ENCODE measurements at places on chromosomes 13 and 19.

DNA sequence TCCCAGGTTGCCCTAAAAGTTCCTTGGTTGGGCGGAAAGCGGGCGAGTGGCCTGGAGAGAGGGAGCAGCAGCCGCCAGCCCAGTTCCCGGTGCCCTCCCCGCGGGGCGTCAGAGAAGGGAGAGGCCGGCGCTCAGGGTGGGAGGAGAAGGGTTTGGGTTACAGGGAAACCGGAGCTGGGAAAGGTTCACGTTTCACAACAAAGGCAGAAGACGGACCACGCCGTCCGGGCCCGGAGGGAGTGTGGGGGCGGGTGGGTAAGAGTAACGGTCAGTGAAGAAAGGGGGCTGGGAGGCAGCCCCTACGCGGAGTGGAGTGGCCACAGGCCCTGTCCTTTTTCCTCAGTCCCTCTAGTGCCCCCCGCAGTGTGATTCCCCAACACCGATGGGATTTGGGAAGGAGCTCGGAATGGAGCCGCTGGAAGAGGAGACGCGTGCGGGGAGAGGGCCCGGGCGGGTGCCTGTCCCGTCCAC is 1.6 kb downstream of the SIX5 start:
- no peak for DNase-seq

GRCh38 chr19:5588441-5588840 is 20.7 kb upstream of the TINCR start:
- DNase-seq, result no peak

- no peak for DNase-seq
These were observed 321.8 kb upstream of the HTR2A start for GRCh38 chr13:47218611-47219010.

DNA sequence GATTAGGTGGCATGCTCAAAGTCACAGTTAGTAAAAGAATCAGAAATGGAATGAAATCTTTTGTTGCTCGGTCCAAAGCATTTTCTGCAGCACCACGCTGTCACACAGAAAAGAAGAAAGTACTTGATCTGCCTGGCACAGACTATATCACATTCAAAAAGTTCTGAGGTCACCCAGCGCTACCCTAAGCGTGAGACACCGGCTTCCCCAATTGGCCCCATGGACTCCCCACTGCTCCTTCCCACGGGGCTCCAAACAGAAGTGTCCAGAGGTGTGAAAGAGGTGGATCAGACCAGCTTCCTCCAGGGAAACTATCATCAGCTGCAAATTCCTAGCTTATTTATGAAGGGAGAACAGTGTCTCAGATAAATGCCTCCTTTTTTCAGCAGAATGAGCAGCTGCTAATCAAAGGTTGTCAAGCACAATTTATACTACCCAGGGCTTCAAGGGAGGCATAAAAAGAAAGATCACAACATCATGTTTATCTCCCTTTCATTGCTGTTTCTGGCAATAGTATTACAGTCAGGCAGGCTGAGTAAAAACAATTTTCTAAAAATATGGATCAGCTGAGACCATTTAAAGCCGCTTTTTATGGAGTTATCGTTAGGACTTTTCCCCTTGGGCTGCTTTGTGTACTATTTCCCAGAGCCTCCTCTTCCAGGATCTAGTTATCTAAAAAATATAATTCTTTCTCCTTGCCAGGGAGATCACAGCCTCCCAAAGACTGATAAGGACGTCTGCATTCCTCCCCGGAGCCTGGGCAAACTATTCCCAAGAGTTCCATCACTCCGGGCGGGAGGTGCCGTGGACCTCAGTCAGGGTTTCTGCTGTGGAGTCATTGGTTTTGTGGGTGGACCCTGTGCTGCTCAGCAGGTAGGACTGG is 208.0 kb downstream of the LHFPL6 start:
- DNase-seq, result no peak

- DNase-seq, result peak; percentile 69
These were observed 9.5 kb upstream of the MBNL2 start for GRCh38 chr13:97212601-97213040.

DNA sequence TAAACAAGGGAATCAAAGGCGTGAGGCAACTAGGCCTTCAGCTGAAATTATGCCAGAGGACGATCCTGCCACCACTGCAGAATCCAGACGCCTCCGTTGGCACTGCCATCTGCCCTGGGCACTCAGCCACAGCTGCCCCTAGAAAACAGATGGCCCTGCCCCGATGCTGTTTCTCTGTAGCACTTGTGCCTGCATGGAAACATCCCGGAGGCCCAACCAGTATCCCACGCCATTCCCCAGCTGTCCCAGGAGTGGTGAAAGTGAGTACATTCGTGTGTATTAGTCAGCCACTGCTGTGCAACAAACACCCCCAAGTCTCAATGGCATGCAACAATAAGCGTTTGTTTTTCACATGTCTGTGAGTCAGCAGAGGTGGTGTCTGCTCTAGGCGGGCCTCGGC is 8.9 kb upstream of the CRTC1 start:
- DNase-seq, result no peak

DNA sequence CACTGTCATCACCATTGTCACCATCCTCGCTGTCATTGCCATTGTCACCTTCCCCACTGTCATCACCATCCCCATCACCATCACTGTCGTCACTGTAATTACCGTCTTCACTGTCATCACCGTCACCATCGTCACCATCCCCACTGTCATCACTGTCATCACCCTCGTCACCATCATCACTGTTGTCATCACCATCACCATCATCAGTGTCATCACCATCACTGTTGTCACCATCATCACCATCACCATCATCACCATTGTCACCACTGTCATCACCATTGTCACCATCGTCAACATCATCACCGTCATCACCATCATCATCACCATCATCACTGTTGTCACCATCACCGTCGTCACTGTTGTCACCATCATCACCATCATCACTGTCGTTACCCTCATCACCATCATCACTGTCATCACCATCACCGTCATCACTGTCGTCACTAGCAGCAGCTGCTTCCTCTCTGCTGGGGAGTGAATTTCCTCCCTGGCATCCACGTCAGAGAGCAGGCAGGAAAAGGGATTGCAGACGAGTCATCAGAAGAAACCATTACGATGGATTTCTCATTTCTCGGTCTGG is 27.3 kb downstream of the TMEM255B start:
- no peak for DNase-seq

DNA sequence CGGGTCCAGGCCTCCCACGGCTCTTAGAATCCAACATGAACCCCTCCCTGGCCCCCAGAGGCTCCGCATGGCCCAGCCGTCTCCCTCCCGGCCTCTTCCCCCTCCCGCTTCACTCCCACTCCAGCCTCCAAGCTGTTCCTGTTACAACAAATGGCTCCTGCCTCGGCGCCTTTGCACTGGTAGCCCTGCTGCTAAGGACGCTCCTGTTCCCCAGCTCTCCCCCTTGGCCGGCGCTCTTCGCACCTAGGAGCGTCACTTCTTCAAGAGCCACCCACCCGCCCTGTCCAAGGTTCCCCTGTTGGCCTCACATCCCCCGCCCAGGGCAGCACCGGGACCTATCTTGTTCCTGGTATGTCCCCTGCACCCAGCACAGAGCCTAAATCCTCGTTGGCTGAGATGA is 9.4 kb downstream of the CCDC124 start:
- no peak for DNase-seq

DNA sequence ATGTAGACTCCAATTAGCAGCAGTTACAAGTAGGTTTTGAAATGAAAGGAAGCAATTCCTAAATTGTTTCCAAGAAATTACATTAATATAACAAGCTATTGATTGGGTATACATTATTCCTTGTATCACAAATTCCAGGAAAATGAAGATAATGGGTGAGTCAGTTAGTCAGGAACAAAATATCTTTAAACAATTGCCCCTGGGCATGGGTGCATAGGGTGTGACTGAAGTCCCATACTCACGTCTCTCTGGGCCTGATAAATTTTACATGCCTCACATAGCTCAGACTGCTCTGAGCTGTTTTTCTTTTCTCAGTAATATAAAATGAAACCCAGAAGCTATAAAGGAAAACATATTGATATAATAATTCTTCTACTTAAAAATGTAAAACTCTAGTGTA is 87.8 kb downstream of the FNDC3A start:
- no peak for DNase-seq

DNA sequence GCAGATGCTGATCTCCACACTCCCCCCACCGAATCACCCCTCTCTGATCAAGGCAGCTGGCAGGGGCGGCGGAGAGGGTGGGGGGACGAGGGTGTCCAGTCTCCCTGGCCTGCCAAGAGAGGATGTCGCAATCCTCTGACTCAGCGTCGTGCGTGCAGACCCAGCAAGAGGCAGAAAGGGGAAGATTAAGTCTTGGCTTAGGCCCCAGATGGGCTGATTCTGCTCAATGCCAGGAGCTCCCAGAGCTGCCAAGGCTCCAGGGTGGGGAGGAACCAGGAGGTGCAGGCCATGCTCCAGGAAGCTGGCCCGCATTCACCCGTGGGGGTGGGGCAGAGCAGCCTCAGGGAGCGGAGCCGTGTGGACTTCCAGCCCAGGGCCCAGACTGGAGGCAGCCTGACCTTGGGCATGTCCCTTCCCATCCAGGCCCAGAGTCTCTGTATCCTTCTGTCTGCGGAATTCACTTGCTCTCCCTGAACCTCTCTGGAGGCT is 6.6 kb upstream of the BCL3 start:
- no peak for DNase-seq

DNA sequence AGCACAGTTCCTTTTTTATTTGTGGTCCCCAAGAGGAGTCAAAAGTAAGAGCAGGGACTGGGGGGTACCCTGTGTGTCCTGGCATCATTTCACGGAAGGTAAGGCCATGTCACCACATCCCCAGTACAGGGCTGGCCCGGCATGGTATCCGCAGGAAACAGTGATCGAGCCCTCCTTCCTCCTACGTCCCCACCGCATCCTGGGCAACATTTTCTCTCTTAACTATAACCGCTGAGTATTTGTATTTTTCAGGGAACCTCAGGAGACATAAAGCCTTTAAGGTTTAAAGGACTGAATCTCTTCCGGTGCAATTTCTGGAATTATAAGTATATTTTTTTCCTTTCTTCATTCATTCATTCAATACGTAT is 13.6 kb upstream of the LATS2 start:
- DNase-seq, result no peak

GRCh38 chr19:29872224-29872731 is 60.5 kb downstream of the CCNE1 start:
- no peak for DNase-seq

DNA sequence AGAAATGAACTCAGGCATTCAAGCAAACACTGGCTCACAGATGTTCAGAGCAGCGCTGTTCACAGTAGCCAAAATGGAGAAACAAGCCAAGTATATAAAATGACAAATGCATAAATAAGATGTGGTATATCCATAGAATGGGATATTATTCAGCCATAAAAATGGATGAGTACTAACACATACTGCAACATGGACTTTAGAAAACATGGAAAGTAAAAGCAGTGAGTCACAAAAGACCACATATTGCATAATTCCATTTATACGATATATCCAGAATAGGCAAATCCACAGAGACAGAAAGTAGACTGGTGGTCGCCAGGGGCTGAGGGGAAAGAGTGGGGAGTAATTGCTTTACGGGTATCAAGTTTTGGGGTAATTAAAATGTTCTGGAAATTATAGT is 6.6 kb downstream of the ZNF837 start:
- no peak for DNase-seq

DNA sequence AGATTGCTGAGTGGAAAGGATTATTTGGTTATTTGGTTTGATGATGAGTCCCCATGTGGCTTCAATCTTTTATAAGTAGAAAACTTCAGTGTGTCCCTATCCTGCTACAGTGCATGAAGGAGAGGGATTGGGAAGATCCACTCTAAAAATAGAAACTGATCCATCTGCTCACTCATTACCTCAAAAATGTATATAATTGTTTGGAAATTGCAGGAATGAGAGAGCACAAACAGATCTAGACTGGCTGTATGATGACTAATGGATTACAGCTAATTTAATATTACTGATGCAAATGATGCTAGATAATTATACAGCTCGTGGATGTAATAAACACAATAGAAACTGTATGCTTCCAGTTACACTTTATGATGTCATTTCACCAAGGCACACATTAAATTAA is 625.3 kb upstream of the PRR20A start:
- DNase-seq, result no peak

DNA sequence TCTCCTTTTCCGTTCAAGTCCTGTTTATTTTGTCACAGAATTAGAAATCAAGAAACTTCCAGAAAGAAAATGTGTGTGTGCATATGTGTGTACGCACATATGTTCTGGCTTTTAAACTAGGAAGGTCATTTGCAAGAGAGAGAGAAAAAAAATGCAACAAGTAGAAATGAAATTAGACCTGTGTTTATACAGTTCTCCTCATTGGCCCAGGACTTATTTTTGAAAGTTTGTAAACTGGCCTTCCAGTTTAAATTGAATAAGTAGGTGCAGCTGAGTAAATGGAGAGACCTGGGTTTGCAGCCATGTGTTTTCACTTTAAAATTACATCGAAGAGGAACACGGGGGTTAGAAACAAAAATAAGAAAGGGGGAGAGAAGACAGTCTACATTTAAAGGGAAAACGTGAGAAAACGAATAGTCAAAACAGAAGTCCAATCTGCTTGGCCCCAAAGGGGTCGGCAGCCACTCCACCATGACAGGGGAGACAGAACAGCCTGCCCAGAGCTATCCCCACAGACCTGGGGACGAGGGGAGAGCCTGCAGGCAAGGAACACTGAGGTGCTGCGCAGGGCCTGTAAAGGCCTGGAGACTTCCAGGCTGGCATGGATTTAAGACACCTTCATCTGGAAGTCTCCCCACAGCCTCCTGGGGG is 216.8 kb upstream of the MAB21L1 start:
- DNase-seq, result no peak

DNA sequence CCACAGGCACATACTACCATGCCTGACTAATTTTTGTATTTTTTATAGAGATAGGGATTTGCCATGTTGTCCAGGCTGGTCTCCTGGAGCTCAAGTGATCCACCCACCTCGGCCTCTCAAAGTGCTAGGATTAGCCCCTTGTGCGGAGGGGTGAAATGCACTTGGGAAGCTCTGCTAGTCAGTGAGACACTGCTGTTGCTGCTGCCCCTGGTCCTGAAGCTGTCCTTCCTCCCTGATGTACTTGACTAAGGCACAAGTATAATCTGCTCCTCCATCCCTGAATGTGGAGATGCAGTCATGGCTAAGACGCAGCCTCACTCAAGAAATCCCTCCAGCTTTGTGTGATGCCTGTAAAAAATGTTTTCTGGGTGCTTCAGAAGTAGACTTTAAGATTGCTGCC is 124.5 kb downstream of the KCTD15 start:
- DNase-seq, result no peak

- DNase-seq, result no peak
These were observed 248.8 kb downstream of the RGCC start for GRCh38 chr13:41706152-41706551.

DNA sequence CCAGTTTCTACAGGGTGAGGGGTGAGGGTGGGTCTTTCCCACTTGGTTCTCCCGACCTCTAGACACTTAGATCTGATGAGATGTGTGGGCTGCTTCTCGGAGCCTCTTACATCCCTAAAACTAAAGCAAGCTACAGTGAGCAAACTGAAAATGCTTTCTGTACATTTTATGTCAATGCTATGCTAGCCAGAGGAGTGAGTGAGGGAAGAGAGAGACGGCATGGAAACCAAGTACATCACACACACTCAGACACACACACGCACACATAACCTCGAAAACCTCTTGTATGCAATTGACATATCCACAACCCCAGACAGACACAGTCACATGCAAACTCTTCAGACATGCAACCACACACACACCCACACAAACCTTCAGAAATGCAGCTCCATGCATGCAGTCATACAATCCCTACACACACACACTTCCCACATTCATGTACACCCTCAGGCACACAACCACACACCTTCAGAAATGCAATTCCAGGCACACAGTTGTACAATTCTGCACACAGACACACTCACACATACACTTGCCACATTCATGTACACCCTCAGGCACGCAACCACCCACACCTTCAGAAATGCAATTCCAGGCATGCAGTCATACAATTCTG is 1.4 kb downstream of the SLC1A6 start:
- no peak for DNase-seq

All from NCI-H748 treated with DMSO at 0.1 percent for 48 hours (cell line).